Stimulated activated CD4-positive, alpha-beta T cell treated with anti-CD3 and anti-CD28 coated beads, Interleukin-15, amount 100 ng/mL, for 48 hours (primary cell): ENCODE measurements at places on chromosomes 6 and 20.
A peak's percentile ranks its signal among the peaks of the same experiment; 100 is the strongest.

DNA sequence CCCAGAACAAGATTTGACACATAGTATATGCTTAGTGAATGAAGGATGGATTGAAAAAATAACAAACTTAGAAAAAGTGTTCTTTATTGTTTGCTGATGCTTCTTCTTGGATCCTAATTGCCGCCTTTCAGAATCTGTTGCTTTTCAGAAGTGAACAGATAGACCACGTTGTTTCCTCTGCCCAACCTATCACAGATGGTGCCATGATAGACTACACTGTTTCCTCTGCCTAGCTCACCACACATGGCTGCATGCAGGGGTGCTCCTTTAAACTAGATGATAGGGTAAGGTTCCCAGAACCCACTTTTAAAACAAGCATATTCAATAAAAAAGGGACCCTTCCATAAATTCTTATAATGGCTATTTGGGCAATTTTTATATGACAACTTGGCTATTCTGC lies 4.6 kb upstream of the RGS17 start:
- DNase-seq, result no peak

DNA sequence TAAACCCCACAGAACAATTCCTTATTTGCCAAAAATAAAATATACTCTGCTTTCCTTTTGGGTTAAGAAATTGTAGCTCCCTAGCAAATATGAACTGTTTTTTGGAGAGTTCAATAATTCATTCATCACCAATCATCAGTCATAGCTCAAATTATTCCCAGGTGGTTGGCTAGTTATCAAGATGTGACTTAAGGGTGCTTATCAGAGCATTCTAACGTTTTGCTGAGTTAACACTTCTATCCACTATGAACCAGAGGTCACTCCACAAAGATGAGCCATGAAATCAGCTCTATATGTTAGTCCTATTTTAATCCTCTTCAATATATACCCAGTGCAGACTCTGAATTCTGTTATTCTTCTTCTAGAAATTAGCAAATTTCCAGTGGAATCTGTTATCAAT lies 379.1 kb downstream of the TENT5A start:
- DNase-seq, result no peak

GRCh38 chr6:41039060-41039998 lies at the start of gene UNC5CL:
Gene UNC5CL, minus strand, starts transcription at chr6:41039221. Its CDS starts 4,147 bp downstream, at chr6:41035074.
- peak; percentile 31 for DNase-seq

DNA sequence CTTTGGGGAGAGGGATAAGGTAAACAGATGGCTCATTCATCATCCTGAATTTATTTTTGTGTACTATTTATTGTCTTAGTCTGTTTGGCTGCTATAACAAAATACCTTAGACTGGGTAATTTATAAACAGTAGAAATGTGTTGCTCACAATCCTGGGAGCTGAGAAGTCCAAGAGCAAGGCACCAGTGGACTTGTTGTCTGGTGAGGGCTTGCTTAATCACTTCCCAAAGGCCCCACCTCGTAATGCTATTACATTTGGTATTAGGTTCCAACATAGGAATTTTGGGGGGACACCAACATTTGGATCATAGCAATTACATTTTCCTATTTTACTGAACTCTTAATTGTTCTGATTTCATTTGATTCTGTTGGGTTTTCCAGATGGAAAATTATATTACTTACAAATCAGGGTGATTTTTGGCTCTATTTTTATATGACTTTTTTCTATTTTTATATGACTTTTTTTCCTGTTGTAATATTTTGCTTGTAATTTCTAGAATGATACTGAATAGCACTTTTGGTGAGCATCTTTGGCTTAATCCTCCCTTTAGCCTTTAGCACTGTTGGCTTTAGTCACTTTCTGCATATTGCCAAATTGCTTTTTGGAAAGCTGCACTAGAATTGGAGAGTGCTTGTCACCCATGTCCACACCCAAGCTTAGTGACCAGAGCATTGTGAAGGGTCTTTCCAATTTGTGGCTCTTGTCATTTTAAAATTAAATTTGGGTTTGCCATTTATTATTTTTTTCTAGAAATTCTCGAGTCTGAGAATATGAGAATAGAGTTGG lies 43.7 kb upstream of the TULP4 start:
- DNase-seq, result no peak

DNA sequence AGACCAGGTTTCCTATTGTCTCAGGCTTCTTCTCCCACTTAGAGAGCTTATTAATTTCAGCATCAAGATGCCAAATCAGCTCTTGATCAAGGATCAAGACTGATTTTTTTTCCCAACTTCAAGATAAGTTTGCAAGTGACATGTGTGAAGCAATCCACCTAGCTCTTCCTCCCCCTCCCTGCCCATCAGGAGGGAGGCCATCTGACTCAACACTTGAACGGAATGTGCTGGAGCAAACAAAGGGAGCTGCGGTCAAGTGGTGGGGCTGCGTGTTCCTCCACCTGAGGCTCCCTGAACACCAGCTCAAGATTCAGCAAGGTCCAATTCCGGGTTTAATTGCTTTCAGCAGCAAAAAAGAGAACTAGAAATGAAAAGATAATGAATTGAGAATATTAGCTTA lies 38.7 kb downstream of the TTI1 start:
- DNase-seq, result no peak

GRCh38 chr6:169215201-169215681 lies 38.4 kb downstream of the THBS2 start:
- DNase-seq, result no peak

DNA sequence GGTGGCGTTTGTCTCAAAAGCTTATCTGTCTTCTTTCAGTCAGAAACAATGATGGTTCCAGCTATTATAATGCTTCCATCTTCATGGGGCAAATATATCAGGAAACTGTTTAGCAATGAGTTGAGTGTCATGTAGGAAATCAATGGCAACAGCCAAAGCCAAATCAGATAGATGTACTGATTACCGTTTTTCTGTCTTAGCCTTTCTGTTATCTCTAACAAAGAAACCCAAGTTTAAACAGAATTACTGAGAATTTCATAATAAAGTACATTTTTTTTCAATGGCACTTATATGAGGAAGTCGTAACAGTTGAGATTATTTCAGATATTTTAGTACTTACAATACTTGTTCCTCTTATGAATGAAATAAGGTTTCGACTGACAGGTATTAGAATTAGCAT lies 1.2 kb downstream of the NOX3 start:
- no peak for DNase-seq

- DNase-seq, result peak; percentile 62
Observed at GRCh38 chr6:28648035-28648877, 122.6 kb downstream of the GPX5 start.
